ENCODE measurements at places on chromosomes 2 and 18.

DNA sequence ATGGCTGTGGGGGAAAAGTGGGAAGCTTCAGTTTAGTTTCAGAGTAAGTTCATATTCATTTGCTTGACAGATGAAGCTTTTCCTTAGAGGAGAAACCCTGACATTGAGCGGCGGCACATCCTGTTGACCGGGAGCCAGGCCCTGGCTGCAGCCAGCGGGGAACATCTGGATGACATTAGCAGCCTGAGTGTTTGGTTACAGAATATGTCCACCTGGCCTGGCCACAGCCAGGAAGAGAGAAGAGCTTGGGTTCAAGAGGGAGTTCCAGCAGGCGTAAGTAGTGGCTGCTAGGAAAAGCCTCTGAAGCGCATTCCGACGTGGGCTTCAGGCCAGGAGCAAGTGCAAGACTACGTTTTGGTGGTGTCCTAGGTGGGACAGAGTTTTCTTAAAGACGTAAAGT, 144.9 kb upstream of the MYCN start:
- no peak for DNase-seq

- DNase-seq, result no peak
Measured at GRCh38 chr18:11124054-11124453, 25.3 kb downstream of the PIEZO2 start.

DNA sequence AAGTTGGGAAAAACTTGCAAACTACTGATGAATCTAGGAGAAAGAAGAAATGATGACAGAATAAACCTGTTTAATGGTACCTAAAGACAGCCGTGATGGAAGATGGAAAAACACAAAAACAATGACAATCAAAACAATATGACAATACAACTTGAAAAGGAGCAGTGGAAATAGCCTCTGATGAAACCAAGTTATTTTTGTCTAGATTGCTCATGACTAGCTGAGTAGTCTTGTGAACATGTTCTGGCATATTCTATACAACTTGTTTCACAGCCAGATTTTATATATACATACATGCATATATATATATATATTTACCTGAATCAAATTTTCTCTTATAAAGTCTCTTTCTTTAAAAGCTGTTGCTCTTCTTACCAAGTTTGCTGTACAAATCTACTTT, 439.1 kb downstream of the TGIF1 start:
- no peak for DNase-seq

- DNase-seq, result no peak
Measured at GRCh38 chr2:223165423-223166214, 113.6 kb downstream of the KCNE4 start.

DNA sequence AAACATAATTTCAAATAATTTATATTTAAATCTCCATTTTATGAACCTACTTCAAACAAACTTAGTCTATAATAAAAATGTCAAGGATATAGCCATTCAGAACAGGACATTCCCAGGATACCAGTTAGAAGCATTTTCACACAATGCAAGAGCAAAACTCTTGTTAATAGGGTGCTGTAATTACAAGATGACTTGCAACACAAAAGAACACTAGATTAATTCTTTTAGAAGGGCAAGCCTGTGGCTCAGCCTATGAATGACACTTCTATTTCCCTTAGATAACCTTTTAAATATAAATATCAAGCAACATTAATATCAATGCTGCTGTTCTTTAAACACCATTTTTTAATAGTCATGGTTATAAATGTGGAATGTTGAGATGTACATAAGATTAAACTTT, 157.9 kb upstream of the SCN7A start:
- DNase-seq, result no peak

DNA sequence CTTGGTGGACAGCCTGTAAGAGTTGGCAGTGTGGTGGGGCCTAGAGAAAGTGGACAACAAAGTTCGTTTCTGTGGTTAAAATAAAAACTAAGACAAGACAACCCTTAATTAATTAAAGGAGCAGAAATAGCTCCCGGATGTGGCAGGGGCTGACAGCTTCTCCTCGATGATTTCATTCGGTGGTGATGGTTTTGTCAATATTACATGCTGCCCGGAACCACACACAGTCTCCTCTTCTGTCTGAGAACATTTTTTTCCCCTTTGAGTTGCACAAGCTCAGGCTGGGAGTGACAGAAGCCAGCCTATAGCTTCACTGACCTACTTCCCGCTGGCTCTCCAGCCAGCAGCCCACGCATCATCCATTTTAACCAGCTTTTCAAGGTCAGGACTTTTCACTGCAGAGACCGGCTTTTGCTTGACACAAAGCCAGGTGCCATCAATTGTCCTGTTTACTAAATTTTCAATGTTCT, 378.8 kb downstream of the SLC4A3 start:
- DNase-seq, result no peak

- no peak for DNase-seq
Measured at GRCh38 chr2:61396005-61396404, 74.9 kb downstream of the USP34 start.

GRCh38 chr2:20962939-20963557, 80.8 kb downstream of the APOB start:
- DNase-seq, result peak; percentile 36

DNA sequence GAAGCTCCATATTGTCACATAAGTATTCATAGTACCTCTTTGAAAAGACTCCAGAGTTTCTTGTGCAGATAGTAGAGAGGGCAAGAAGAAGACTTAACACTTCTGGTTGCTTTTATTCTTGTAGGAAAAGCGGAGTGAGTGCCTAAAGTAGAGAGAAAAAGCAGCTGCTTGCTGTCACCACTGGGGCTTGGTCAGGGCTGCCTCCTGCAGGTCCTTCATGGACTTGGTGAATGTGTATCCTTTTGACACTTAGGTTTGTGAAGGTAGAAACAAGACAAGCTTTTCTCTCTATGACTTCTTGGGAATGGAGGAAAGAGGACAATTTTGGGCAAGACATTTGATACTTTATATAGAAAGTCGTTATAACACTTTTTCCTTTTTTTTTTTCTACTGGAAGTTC, 312.8 kb upstream of the FANCL start:
- no peak for DNase-seq

DNA sequence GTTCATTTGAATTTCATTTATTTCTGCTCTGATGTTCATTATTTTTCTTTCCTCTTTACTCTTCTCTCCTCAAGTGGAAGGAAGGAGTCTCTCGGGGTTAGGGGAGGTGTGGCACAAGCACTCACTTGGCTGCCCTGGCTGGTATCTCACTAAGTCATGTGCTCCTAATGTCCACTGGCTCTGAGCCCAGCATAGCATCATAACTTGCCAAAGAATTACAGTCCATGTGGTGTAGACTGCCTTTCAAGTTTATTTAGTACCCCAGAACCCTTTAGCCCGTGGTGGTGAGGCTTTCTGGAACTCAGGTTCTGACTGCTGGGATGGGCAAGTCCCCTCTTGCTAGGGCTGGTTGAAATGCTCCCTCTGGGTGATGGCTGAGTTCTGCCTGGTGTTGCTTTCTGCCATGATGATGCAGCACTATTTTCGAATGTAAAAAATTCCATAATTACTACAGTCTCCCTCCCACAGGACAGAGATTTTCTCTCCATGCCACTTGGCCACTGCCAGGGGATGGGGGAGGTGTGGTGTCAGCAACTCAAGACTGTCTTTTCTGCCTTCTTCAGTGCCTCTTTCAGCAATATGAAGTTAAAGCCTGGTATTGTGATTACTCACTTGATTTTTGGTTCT, 22.2 kb downstream of the SPAG16 start:
- no peak for DNase-seq

- no peak for DNase-seq
Measured at GRCh38 chr18:58264840-58265239, 220.8 kb downstream of the NEDD4L start.

DNA sequence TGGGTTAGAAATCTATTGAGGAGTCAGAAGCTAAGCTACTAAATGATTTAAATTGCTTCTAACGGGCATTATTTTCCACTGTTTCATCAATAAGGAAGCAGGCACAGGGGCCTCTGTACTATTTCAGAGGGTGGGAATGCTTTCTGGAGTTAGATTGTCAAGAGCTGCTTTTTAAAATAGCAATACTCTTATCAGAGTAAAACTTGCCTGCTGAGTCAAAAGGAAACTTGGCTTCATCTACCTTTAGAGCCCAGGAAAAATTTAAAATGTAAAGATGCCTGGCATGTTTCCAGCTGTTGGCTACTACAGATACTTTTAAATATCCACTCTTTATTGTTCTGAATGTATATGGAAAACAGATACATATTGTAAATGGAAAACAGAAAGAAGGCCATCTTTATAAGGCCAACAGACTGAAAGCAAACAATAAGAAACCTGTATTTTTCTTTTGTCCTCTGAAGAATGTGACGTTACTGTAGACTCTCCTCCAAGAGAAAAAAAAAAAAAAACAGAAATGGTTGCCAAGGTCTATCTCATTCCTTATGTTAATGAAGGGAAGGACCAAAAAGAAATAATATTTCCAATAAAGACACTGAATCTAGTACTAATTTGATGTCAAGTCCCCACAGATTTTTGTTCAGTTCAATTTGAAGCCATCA, 79.1 kb downstream of the FIGN start:
- no peak for DNase-seq

GRCh38 chr2:41774011-41774605, 273.7 kb upstream of the PKDCC start:
- no peak for DNase-seq

GRCh38 chr18:905948-906415, 1.3 kb downstream of the ADCYAP1 start:
- DNase-seq, result no peak

GRCh38 chr18:62612776-62613175, 90.0 kb downstream of the ZCCHC2 start:
- no peak for DNase-seq

GRCh38 chr2:113877711-113878598, 11.9 kb upstream of the ACTR3 start:
- no peak for DNase-seq

DNA sequence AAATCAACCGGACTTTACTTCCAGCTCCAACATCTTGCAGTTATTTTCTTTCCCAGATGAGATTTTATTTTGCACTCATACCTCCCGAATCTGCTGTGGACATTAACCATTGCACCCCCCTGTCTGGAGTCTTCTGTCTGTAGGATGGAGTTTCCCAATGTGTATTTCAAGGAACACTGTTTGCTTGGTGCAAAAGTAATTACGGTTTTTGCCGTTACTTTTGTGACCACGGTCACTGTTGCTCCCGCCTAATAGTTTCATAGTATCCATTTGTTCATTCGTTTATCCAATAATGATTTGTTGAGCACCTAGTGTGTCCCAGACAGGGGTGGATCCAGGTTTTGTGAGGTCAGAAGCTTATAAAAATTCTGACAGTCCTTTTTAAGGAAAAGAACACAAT, 90.3 kb upstream of the BCL11A start:
- no peak for DNase-seq

DNA sequence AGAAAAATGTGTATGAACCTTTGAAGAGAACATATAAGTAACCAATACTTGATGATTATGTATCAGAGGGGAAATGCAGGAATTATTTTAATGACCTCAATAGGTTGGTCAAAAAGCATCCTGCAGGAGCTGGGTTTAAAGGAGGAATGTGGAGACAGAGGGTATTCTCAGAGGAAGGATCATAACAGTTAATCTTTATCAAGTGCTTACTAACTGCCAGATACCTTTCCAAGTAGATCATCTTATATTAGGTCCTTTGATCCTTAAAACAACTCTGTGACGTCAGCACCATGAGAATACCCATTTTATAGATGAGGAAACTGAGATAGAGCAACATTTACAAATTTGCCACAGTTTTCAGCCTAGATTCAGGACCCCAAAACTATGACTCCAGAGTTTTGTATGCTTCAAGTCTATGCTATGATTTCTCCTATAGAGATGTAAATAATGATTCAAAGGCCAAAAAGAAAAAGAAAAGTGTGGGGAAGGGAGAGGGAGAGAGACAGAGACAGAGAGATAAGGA, 3.0 kb downstream of the RFTN2 start:
- no peak for DNase-seq

DNA sequence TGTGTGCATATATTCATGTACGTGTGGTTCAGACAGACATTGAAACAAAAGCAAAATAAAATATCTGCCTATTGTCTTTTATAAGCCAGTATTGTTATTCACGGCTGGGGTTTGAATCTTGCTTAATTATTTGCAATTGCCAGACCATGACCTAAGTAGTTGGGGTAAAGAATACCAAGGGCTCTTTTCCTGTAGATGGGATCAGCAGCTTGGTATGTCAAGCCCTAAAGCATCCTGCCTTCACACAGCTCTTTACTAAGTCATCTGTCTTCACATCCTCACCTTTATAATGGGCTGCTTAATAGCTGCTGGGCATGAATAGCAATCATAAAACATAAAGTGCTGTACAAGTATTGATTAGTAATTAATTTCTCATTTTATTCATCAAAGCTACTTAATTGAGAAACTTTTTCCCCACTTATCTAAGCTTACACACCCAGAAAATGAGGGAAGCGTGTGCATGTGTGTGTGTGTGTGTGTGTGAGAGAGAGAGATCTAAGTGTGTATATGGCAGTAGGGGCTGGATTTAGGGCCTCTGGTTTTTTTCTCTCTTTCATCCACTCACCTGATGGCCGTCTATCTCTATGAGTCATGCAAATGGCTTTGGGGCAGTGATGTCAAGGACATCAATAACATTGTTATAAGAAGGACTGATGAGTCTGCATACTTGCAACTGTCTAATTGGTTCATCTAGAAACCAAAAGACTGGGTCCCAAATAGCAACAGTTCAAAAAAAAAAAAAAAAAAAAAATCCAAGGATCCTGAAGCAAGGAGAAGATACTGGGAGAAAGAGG, 244.1 kb upstream of the TNP1 start:
- no peak for DNase-seq

- DNase-seq, result no peak
Measured at GRCh38 chr2:11762031-11762430, 15.6 kb downstream of the LPIN1 start.

GRCh38 chr18:80244956-80245730, 2.2 kb downstream of the PARD6G start:
- no peak for DNase-seq

DNA sequence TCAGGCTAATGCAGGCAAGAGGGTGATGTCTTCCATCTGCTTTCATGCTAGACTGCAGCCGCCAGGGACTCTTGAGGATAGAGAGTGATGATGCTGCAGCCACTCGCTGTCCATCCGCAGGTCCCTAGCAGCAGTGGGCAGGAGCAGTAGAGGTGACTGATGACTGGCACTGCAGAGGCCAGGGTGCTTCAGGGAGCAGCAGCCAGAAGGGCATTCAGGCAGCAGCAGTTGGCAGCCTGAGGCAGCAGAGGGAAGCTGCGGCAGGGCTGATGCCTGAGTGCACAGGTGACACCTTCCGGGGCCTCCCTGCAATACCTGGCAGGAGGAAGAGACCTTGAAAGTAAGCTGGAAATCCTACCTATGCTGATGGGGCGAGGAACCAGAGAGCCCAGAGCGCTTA, 214.2 kb downstream of the ICOS start:
- no peak for DNase-seq
